Endothelial cell of umbilical vein (primary cell): ENCODE measurements at places on chromosomes 12 and 14.

DNA sequence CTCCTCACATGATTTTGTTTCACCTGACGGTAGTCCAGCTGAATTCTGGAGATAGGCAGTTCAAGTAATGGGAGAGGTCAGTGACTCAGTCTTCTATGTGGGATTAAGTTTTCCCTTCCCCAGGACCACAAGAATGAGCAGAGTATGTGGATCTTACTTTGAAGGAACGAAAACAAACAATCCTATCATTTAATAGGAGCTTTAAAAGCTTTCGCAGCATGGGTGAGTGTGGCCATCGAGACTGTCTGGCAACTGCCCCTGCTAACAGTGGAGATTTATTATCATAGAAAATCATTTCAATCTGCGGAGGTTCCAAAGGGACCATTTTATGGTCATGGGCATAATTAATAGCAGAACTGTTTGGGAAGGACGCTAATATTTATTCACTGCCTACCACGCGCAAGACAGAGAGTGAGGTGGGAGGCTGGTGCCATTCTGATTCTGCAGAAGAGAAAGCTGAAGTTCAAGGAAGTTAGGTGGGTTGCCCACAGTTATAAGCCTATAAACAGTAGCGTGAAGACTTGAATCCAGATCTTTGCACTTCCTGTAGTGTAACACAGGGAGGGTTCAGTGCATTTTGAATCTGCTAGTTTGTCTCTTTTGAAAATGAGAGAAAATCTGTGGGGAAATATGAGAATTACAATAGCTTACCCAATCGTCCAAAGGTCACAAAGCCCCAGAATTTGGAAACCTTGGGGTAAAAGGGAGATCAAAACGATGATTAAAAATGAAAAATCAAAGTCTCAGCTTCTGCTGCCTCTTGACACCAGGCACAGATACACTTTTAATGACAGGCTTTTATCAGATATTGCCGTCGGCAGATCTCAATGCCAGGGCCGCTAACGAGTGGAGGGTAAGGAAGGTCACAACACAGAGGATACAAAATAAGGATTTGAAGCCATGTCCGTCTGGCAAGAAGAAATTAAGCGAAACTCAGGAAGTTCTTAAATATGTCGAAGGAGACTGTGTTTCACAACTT, 209.6 kb downstream of the CRADD start:
- DNase-seq, result no peak

DNA sequence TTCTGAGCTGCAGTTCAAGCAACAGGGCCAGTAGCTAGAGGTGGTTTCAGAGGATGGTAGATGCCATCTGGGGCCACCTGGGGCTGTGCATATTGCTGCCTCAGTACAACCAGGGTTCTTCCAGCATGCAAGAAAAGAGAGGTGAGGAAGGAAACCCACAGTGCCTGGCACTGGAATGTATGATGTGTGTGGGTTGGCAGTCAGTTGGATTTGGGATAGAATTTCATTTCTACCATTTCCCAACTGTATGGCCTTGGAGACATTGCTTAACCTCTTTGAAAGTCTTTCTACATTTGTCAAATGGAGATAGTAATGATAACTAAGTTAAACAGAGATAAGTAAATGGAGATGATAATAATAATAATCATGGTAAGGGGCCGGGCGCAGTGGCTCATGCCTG, 10.2 kb upstream of the LRRC10 start:
- no peak for DNase-seq

GRCh38 chr12:31393004-31393550, 67.1 kb upstream of the SINHCAF start:
- DNase-seq, result no peak

DNA sequence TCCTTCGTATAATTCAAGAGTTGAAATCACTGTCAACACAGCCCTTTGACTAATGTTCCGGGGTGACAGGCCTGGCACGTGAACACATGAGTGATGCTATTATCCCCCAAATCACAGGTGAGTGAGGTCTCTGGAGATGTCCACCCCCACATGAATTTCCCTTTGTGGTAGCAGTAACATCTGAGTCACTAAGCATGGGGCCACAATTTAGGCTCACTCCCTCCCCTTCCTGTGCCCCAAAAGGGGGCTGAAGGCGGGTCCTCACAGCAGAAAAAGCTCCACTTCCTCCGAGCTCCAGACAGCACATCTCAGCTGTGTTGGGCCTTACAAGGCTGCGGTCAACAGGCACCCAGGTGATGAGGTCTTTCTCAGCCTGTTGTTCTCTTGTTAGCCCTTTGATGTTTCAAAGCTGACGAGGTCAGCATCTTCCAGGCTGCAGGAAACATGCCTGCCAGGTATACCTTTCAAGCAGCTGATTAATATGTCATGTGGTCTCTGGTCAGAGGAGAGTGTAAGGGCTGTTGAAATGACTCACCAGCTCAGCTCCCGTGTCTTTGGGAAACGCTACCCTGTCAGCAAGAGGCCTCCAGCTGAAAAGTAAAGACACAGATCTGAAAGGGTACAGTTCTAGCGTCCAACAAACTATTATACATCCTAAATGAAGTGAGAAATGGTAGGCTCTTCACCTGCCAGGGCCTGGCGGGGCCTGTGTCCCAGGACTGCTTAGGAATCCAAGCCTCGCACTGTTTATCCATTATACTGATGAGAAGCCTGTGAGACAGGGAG, 107.3 kb downstream of the ZFP36L1 start:
- DNase-seq, result no peak
